ENCODE measurements at places on chromosomes 5 and 9. TPM values are rescaled to one million over a fixed set of nuclear protein-coding genes. Genes with fewer than 3 reads are reported as not detected.

ASPN gene
- polyA plus RNA-seq, result 0.22 TPM

TIMD4 gene
- polyA plus RNA-seq, result 0.51 TPM

DNA sequence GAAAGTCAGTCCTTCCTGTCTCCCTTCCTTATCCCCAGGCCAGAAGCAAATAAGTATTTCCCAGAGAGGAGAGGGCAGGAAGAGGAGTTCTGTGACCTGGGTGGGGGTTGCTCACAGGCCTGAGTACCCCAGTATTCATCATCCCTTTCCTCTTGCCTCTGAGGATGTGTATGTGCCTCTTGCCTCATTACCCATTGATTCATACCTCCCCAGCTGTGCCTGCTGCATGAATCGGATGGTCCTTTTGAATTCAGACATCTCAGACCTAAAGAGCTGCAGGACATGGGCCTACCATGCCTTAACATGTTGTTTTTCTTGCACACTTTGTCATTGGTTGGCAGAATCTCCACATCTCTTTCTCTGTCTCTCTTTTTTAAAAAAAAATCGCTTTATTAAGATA, 112.8 kb upstream of the SHB start:
- H3K27ac ChIP-seq, result no peak overlapping the region
- H3K4me3 ChIP-seq, result no peak overlapping the region
- DNase-seq, result no peak
- H3K4me1 ChIP-seq, result no peaks in the 10 kb centered on the region

DNA sequence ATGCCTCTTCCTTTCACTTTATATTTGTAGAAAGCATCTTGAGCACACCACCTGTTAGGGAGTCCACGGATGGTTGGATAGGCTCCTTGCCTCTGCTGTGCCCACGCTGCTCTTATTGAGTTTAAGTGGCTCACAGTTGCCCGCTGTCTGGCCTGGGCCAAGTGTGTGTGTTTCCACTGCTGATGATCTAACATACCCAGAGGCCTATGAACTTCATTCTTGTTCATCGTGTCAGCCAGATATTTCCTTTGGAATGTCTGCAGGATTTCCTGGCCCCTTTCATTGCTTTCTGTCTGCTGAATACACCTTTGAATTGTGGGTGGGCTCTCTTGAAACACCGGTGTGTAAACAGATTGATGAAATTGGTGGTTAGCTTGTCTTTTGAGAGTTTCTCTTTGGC, 46.6 kb downstream of the MVB12B start:
- H3K4me1 ChIP-seq, result peaks cover 5% of the 10 kb centered on the region
- H3K27ac ChIP-seq, result no peak overlapping the region
- H3K4me3 ChIP-seq, result no peak overlapping the region

DNA sequence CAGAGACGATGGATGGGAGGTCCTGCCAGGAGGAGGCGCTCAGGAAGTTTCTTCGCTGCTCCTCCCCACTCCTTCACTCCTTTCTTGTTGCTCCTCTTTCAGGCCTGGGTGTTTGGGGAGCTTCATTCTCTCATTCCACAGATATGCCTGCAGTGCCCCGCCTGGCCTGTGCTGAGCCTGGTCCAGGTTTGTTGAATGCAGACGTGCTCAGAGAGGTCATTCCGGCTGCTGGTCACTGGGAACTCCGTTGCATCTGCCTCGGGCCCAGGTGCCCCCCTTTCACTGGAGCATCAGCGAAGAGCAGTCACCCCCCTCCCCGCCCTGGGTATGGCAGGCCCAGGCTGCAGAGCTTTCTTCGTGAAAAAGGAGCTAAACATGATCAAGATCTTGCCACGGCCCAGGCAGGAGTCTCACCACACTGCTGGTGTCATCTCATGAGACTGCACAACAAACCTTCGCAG, 15.5 kb downstream of the SURF6 start:
- H3K27me3 ChIP-seq, result no peaks in the 10 kb centered on the region
- DNase-seq, result no peak
- H3K36me3 ChIP-seq, result no peaks in the 10 kb centered on the region
- H3K4me3 ChIP-seq, result no peak overlapping the region
- H3K27ac ChIP-seq, result no peak overlapping the region

- no peaks in the 10 kb centered on the region for H3K27me3 ChIP-seq
- H3K36me3 ChIP-seq, result peaks cover 2% of the 10 kb centered on the region
- H3K27ac ChIP-seq, result no peak overlapping the region
- H3K4me1 ChIP-seq, result no peaks in the 10 kb centered on the region
Measured at GRCh38 chr9:127089631-127090081, 32.8 kb downstream of the ANGPTL2 start.
